Smooth muscle cell of trachea (primary cell): ENCODE measurements at places on chromosomes 11 and 22. TPM values are rescaled to one million over a fixed set of nuclear protein-coding genes. Genes with fewer than 3 reads are reported as not detected.

The OVOL1 gene
- not detected in 2 replicates for total RNA-seq

The TCN2 gene
- 9.2 and 17.0 TPM in 2 replicates for total RNA-seq

The POLD3 gene
- 9.3 and 15.4 TPM in 2 replicates for total RNA-seq

The OR2AG2 gene
- total RNA-seq = 0.15 and 0.33 TPM in 2 replicates

The CSRP3 gene
- total RNA-seq = 0.58 TPM in 1 of 2 replicates, not detected in the other

The CCDC87 gene
- 0.29 and 1.2 TPM in 2 replicates for total RNA-seq

The TXNRD2 gene
- 16.5 and 28.5 TPM in 2 replicates for total RNA-seq

The CD3D gene
- not detected in 2 replicates for total RNA-seq

The POU2AF2 gene
- not detected in 2 replicates for total RNA-seq

The LRRC4C gene
- total RNA-seq = 0.15 and 0.17 TPM in 2 replicates

The FAM180B gene
- 0.17 TPM in 1 of 2 replicates, not detected in the other for total RNA-seq

The CDC45 gene
- 3.0 and 12.2 TPM in 2 replicates for total RNA-seq

The MS4A3 gene
- total RNA-seq = not detected in 2 replicates

The DDI1 gene
- not detected in 2 replicates for total RNA-seq

The GNAZ gene
- 0.87 and 1.2 TPM in 2 replicates for total RNA-seq

The OR6T1 gene
- total RNA-seq = not detected in 2 replicates

The CDKN1C gene
- 77.7 and 109 TPM in 2 replicates for total RNA-seq

The OR4B1 gene
- not detected in 2 replicates for total RNA-seq

The C11orf86 gene
- total RNA-seq = not detected in 2 replicates

The DBX1 gene
- not detected in 2 replicates for total RNA-seq

The OOSP2 gene
- not detected in 2 replicates for total RNA-seq
